ENCODE measurements at places on chromosomes 4 and X. TPM values are rescaled to one million over a fixed set of nuclear protein-coding genes. Genes with fewer than 3 reads are reported as not detected.
A peak's percentile ranks its signal among the peaks of the same experiment; 100 is the strongest.

ATXN3L gene
- total RNA-seq, result not detected

MTCP1 gene
- 17.8 TPM for total RNA-seq

JAKMIP1 gene
- not detected for total RNA-seq

NDUFA1 gene
- total RNA-seq, result 87.8 TPM

SLC9A6 gene
- total RNA-seq, result 16.1 TPM

- H3K27me3 ChIP-seq, result peaks cover 13% of the 10 kb centered on the region
- H3K4me3 ChIP-seq, result no peak overlapping the region
- no peak for DNase-seq
- no peak overlapping the region for H3K27ac ChIP-seq
- H3K4me1 ChIP-seq, result no peaks in the 10 kb centered on the region
- H3K36me3 ChIP-seq, result no peaks in the 10 kb centered on the region
Measured at GRCh38 chr4:37464373-37465128, 220.0 kb downstream of the NWD2 start.

GRCh38 chr4:40330536-40330935 lies 4.6 kb upstream of the CHRNA9 start:
- no peak overlapping the region for H3K4me3 ChIP-seq
- H3K4me1 ChIP-seq, result peaks cover 19% of the 10 kb centered on the region
- no peak overlapping the region for H3K27ac ChIP-seq
- no peaks in the 10 kb centered on the region for H3K27me3 ChIP-seq
- DNase-seq, result no peak

- DNase-seq, result no peak
- no peak overlapping the region for H3K4me3 ChIP-seq
- H3K36me3 ChIP-seq, result no peaks in the 10 kb centered on the region
- H3K27me3 ChIP-seq, result peaks cover 20% of the 10 kb centered on the region
- no peaks in the 10 kb centered on the region for H3K4me1 ChIP-seq
Measured at GRCh38 chr4:83561381-83561780, 25.5 kb downstream of the GPAT3 start.

DNA sequence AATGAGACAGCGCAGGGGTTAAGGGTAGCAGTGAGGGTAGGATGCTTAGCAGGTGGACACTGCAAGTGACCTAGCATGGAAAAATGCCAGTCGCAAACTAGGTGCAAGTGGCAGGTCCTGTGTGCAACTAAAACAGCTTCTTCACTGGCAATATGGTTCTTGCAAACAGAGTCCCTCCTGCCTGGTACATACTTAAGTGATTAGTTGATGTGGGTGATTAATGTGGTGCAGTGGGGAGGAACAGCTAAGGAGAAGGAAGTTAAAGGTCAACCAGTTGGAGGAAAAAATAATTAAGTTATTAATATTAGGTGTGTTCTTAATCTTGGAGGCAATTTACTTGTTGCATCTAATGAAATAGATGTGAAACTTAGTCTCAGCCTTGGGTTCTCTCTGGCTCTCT lies 121.6 kb upstream of the IGFBP7 start:
- DNase-seq, result no peak
- H3K27me3 ChIP-seq, result peaks cover 37% of the 10 kb centered on the region
- no peaks in the 10 kb centered on the region for H3K36me3 ChIP-seq
- peaks cover 5% of the 10 kb centered on the region for H3K4me1 ChIP-seq

DNA sequence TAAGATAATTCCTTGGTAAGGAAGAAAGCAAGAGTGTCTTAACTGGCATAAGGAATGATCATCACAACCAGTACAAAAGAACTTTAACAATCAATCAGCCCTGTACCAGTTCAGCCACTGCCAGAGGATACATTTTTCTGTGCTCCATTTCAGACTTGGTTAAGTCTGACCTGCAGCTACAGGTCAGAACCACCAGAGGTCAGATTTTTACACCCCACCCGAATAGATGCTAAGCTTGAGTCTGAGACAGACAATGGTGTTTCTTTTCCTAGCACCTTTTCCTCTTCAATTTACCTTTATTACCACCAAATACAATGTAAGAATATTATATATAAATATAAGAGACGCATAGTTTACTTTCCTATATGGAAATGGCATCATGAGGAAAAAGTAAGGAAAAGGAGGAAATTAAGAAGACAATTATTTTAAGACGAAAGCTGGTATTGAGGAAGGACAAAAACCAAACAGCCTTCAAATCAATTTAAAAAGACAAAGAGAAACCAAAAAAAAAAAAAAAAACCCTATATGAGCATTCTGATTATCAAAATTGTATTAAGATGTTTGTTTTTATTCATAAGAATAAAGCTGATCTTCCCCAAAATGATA lies 215.3 kb upstream of the TTC29 start:
- H3K4me3 ChIP-seq, result no peak overlapping the region
- peaks cover 57% of the 10 kb centered on the region for H3K4me1 ChIP-seq
- H3K27ac ChIP-seq, result peak overlapping the region; percentile 80

DNA sequence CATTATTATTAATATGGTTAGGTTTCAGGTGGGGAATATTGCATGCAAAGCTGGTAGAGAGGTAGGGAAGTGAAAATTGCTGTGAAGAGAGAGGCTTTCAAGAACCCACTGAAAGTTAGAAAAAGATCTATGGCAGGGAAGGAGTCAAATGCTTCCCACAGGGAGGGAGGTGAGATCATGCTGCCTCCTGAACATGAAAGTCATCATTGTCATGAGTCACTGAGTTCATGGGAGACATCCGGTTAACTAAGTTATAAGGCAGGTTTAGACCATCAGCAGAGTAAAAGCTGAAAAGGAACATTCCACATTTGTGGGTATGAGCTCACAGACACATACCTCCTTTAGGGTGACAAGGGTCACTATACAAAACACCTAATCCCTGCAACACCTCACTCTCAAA lies 16.2 kb downstream of the GATB start:
- peaks cover 5% of the 10 kb centered on the region for H3K4me1 ChIP-seq
- no peak overlapping the region for H3K4me3 ChIP-seq

DNA sequence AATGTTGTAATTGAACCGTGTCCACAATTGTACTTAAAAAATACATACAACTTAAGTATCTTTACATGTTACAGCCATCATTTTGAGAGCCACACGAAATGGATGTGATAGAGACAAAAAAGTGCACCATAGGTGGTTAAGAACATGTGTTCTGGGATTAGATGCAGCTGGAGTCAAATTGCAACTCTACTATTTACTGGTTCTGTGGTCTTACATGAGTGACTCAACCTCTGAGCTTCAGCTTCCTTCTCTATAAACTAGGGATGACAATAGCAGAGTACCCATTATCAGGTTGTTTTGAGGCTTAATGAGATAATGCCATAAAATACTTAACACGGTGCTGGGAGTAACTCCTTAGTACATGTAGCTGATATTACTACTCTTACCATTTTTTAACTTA lies 130.4 kb downstream of the IDS start:
- DNase-seq, result no peak
- H3K4me1 ChIP-seq, result no peaks in the 10 kb centered on the region
- no peaks in the 10 kb centered on the region for H3K27me3 ChIP-seq
- H3K36me3 ChIP-seq, result no peaks in the 10 kb centered on the region
- H3K27ac ChIP-seq, result no peak overlapping the region
- H3K4me3 ChIP-seq, result no peak overlapping the region

DNA sequence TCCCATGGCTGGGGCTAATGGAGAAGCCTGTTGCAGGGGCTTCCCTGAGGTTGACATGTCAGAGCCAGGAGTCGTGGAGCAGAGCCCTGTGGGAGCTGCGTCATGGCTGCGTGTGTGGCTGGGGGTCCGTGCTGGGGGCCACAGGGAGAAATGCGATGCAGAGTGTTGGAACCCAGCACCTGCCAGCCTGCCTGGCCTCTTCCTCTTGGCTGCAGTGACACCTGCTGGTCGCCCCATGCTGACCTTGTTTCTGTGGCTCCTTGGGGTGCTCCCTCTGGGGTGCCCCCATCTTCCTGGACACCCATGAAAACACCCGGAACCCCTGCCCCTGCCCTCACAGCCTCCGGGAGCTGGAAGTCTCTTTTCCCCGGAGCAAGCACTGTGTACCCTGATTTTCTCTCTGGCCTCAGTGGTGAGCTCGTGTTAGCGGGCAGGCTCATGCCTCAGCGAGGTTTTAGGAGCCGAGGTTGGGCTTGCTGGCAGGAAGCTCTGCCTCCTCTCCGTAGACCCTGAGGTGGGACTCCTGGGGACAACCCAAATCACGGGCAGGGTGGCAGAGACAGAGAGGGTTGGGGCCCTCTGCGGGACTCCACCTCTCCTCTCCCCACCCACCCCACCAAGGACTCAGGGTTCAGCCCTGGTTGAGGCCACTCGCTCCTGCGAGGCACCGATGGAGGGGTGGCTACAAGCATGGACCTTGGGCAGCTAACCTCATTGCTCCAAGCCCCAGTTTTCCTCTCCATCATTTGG lies 103.7 kb downstream of the SORCS2 start:
- H3K27ac ChIP-seq, result no peak overlapping the region
- H3K4me3 ChIP-seq, result no peak overlapping the region
- DNase-seq, result no peak
- peaks cover 25% of the 10 kb centered on the region for H3K27me3 ChIP-seq
- no peaks in the 10 kb centered on the region for H3K4me1 ChIP-seq

GRCh38 chr4:153521999-153522801 lies 56.0 kb downstream of the TMEM131L start:
- H3K4me1 ChIP-seq, result peaks cover 60% of the 10 kb centered on the region
- no peak overlapping the region for H3K4me3 ChIP-seq
- H3K27me3 ChIP-seq, result no peaks in the 10 kb centered on the region
- no peak for DNase-seq

DNA sequence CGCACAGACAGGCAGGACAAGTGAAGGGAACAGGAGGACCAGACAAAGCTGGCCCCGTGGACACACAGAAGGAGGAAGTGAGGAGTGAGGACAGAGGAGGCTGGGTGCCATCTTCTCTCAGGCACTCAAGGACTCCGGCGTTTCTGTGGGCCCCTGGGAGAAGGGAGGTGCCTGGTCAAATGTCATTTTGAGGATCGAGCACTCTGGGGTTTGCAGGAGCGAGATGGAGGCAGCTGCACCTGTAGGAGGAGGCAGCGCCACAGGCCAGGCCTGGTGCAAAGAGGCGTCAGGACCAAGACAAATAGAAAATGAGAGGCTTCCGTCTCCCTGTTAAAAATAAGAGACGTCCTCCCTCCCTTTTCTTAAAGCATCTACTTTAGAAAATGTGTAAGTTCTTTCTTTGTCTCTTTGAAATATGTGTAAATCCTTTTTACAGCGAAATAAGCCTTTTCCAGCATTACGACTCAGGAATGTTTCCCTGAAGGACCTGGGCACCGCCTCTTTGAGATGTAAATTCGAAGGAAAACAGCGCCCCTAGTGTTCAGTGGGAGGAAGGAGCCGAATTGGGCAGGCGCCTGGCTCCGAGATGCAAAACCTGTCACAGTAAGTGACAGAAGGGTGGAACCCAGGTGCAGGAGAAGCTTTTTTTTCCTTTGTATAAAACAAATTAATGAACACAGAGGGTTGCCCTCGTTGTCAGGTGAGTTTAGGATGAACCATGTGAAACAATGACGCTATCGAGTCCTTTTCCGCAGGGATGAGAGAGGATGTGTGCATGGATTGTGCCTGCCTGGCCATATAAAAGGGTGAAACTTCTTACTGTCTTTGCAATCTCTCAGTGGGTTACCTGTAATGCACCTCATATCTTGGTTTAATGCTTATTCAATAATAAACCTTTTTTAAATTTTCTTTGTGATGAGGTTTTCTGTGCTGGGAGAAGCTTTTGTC lies 1.4 kb upstream of the C4orf50 start:
- no peak overlapping the region for H3K4me3 ChIP-seq
- DNase-seq, result no peak
- H3K27ac ChIP-seq, result no peak overlapping the region
- no peaks in the 10 kb centered on the region for H3K36me3 ChIP-seq
- H3K4me1 ChIP-seq, result no peaks in the 10 kb centered on the region
- peaks cover 18% of the 10 kb centered on the region for H3K27me3 ChIP-seq

DNA sequence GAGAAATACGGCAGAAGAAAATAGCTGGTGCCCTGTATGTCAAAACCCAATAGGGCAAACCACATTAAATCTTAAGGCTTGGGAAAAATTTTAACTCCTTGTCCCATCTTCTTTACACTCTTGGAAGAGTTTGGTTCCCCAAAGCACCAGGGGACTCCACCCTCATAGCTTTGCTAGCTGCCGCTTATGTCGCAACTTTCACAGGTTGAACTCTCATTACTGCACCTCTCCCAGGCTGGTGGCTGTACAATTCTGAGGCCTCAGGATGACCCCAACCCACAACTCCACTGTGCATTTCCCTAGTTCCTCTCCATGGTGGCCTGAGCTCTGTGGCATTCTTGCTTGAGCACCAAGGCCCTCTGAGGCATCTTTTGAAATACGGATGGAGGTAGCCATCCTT lies 1478.8 kb downstream of the FAM133A start:
- no peak overlapping the region for H3K4me3 ChIP-seq
- no peak overlapping the region for H3K27ac ChIP-seq
- no peak for DNase-seq
- no peaks in the 10 kb centered on the region for H3K36me3 ChIP-seq

DNA sequence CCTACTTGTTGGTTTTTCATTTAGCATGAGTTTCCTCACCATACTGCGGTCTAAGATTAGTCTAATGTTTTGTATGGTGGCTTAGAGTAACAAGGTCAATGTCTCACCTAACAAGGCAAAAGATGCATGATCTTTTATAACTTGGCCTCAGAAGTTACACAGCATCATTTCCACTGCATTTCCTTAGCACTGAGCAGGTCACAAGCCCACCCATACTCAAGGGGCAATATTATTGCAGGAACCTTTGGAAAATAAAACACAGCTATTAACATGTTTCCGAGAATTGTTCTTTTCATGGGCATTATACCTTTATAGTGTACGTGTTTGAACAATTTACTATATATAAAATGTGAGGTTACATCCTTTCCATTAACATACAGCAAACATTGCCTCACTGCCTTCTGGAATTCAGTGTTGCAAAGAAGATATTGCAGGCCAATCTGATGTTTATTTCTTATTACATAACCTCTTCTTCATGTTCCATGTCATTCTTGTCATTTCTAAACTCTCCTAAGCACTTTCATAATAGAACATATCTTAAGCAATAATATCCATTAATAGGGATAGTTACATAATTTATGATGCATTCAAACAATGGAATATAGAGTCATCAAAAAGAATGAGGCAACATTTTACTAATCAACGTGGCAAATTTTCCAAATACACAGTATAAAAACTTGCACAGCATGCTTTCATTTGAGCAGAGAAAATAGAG lies 153.8 kb downstream of the AREG start:
- peaks cover 31% of the 10 kb centered on the region for H3K27me3 ChIP-seq
- H3K36me3 ChIP-seq, result no peaks in the 10 kb centered on the region
- no peak overlapping the region for H3K4me3 ChIP-seq
- DNase-seq, result no peak

DNA sequence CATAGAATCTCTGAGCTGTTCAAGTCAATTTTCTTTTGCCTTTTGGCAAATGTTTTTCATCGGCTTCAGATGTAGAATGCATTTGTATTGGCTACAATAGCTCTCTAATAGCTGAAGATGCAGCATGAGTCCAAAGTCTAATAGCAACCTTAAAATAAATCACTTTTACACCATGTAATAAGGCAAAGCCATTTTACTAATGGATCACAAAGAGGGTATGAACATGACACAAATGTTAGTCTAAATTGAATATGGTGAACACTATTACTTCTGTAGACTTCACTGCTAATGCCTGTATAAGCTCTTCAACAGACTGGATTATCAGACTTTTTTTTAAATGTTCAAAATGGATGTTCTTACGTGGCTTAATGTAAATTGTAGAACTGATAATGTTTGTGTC lies 645.3 kb downstream of the TLL1 start:
- no peak overlapping the region for H3K4me3 ChIP-seq
- no peaks in the 10 kb centered on the region for H3K4me1 ChIP-seq
- no peaks in the 10 kb centered on the region for H3K36me3 ChIP-seq
- H3K27me3 ChIP-seq, result peaks cover 16% of the 10 kb centered on the region
- H3K27ac ChIP-seq, result no peak overlapping the region
- DNase-seq, result no peak
